ENCODE measurements at places on chromosomes 5 and 9.

GRCh38 chr5:176203086-176203485 is 35.1 kb upstream of the SIMC1 start:
- DNase-seq, result no peak

DNA sequence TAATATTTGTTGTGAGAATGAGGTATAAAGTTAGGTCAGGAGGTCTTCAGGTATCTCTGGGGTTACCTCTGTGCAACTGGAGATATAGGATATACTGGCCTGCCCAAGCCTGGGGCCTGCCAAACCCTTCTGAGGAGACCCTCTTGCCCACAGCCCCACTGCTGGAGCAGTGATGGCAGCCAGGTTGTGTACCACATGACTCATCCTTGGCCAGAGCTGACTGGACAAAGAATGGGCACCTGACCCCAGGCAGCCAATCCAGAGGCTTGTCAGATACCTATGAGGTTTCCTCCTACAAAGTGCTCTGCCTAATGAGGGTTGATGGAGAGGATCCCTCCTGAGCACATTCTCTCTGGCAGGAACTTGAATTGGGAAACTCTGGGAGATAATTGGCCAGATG is 56.1 kb upstream of the TBC1D2 start:
- DNase-seq, result no peak

- DNase-seq, result no peak
Measured at GRCh38 chr9:79284081-79284480, 287.7 kb upstream of the TLE4 start.

DNA sequence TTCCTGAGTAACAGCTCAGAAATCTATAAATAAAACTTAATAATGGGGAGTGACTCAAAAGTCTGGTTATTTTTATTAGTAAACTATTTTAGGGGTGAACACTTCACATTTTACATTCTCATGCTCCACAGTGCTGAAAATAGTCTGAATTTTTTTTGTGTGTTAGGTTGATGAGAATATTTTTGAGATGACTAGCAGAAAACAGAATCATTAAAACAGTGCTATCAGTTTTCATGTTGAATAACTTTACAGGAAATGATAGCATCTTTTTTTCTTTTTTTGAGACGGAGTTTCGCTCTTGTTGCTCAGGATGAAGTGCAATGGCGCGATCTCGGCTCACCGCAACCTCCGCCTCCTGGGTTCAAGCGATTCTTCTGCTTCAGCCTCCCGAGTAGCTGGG is 60.3 kb downstream of the TMC1 start:
- no peak for DNase-seq

DNA sequence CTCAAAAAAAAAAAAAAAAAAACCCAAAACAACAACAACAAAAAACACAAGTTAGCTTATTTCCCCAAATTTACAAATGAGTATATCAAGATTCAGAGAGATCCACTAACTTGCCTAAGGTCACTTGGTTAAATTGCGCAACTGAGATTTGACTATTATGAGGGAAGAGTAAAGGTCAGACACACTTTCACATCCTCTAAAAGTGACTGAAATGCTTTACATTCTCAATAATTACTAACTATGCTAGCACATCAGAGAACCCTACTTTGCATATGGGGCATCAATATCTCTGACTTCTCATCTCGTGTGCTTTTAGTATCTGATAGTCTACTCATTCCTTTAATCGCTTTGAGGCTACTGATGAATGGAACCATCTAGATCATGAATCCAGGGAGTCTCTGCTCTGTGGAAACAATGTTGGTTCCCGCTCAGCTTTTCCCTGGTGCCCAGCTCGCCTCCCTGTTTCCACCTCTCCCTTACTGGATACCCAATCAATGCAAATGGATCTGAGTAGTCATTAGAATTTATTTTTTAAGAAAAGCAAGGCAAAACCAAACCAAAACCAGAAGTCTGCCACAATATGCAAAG is 182.1 kb upstream of the TRIM32 start:
- no peak for DNase-seq

All from breast epithelium (tissue), 4 donors.